Muscle of arm (tissue), 14 donors: ENCODE measurements at places on chromosomes 7 and 10. TPM values are rescaled to one million over a fixed set of nuclear protein-coding genes. Genes with fewer than 3 reads are reported as not detected.

Gene SLC12A9
- polyA plus RNA-seq: 24.7 TPM

Gene SLC39A12
- polyA plus RNA-seq: not detected

- DNase-seq: peak; percentile 54
Measured at GRCh38 chr10:100186253-100187212, 704 bp upstream of the ERLIN1 start.

- no peak for DNase-seq
Measured at GRCh38 chr10:576130-576465, 113.4 kb downstream of the DIP2C start.

DNA sequence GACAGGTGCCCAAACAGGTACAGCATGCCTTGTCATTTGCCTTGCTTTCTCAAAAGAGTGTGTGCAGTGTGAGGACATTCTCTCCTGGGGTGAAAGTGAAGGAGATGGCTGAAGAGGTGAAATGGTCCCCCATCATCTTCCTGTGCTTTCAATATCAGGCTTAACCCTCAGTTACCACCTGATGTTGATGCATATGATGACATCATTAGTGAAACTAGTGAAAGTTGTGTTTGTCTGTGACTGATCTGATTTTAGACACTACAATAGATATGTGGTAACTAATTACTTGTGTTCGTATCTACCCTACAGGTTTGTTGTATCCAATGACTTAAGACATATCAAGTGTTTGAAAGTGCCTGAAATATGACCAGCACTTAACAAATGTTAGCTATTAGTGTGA is 24.4 kb upstream of the LRRC18 start:
- no peak for DNase-seq

DNA sequence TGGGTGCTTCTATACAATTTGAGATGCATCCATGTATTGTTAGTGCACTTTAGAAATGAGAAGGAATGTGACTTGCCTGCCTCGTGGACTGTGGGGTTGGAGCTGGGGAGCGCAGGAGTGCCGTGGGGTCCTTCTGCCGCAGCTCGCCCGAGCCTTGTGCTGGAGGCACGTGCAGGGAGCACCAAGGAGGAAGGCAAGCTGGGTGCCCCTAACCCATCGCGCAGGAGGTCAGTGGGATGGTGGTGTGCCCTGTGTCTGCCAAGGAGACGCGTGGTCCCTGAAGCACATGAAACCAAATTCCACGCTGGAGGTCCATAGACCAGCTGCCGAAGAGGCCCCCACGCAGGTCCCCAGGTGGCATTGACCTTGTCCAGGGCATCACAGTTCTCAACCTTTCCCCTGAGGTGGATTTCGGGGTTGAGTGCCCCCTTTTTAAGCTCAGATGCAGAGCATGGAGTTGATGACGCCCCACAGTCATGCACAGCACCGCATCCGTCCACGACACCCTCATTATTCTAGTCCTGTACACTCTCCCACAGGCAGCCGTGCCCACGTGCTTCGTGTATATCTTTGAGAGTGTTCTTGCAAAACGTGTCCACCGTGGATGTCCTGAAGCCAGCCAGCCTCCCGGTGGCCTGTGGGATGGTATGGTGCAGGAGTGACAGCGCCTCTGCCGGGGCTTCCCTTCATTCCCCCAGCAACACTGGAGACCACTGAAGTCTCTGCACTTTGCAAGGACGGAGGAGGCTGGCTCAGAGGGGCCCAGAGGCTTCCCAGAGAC is 35.5 kb downstream of the FKBP6 start:
- DNase-seq: no peak

DNA sequence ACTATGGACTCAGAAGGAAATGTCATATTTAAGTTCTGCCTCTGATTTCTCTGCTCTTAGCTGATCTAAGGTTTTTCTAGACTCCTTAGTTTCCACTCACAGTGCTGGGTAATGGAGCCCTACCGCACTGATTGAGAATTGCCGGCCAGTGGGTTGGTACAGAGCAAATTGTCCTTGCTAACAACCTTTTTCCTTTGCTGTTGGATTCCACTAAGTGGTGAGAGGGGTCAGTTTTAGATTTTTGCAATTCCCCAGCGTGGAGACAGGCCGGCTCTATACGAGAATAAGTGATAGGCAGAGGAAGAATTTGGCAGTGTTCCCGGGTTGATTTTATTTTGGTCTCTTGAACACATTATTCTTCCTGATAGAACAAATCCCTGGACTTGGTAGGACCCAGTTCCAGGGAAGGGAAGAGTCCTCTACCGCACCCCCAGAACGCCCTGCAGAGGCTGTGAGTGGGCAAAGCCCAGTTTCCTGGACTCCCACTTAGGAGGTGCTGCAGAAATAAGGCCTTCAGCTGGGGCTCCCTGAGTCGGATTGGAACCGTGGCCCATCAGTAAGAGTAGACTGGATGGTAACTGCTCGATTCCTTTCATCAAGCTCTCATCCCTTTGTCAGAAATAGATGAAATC is 3.0 kb upstream of the NRP1 start:
- DNase-seq: peak; percentile 61

- DNase-seq: no peak
Measured at GRCh38 chr7:119439192-119439591, 833.8 kb upstream of the KCND2 start.

- DNase-seq: no peak
Measured at GRCh38 chr10:35857860-35858259, 215.8 kb upstream of the FZD8 start.

GRCh38 chr10:8074881-8075280 is 20.4 kb downstream of the GATA3 start:
- no peak for DNase-seq

- DNase-seq: no peak
Measured at GRCh38 chr10:71972746-71973695, 8.8 kb downstream of the CHST3 start.
